ENCODE measurements at places on chromosomes 12 and 14. TPM values are rescaled to one million over a fixed set of nuclear protein-coding genes. Genes with fewer than 3 reads are reported as not detected.

DNA sequence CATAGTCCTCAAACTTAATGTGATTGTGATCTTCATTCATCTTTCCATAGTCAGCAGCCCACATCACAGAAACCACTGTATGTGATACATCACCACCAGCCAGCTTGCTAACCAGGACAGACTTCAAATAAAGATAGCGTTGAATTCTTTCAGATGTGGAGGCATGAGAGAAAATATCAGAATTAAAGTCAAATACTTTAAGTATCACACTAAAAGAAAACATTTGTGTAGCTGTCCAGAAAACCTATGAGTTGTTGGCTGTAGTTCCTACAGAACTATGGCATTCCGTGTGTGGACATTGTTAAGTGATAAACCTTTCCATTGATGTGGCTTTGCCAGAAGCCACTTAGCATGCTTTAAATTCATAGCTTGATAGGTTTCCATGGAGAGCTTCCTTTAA is 105.1 kb downstream of the LLPH start:
- no peak for DNase-seq

- DNase-seq: no peak
Measured at GRCh38 chr12:67394550-67394949, 125.4 kb downstream of the CAND1 start.

IL26 gene
- total RNA-seq: 3.3 TPM

- no peak for DNase-seq
Measured at GRCh38 chr12:7178481-7178880, 11.0 kb upstream of the PEX5 start.

- DNase-seq: peak; percentile 36
Measured at GRCh38 chr12:117968826-117969659, at the start of gene KSR2. TSS of gene KSR2 (minus strand) at chr12:117968990. CDS start at chr12:117968255, 735 bp downstream.

GRCh38 chr12:105445649-105446048 is 115.2 kb downstream of the C12orf75 start:
- DNase-seq: no peak

GRCh38 chr12:59678759-59679411 is 83.1 kb downstream of the SLC16A7 start:
- DNase-seq: no peak

DNA sequence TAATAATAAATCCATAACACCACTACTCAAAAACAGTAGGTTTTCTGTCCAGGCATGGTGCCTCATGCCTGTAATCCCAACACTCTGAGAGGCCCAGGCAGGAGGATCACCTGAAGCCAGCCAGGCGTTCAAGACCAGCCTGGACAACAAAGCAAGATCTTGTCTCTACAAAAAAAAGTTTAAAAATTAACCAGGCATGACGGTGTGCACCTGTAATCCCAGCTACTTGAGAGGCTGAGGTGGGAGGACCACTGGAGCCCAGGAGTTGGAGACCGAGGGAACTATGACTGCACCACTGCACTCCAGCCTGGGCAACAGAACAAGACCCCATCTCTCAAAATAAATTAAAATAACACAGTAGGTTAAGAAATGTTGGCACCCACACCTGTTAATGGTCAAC is 44.5 kb upstream of the AP4S1 start:
- DNase-seq: no peak

GRCh38 chr12:51970904-51971646 is 19.6 kb downstream of the ACVR1B start:
- DNase-seq: peak; percentile 68

FAIM2 gene
- total RNA-seq: 0.78 TPM

P3H3 gene
- 0.68 TPM for total RNA-seq

DNA sequence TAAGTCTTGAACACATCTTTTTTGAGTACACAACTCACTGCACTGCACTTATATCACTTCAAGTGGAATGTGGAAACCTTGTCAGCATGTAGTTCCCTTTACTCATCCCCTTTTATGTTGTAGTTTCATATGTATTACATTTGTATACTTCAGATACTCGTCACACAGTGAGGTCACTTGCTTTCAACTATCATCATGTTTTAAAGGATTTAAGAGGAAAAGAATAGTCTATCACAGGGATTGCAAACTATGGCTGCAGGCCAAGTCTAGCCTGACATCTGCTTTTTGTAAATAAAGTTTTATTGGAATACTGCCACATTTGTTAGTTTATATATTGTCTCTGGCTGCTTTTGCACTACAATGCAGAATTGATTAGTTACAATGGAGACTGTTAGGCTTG is 24.3 kb downstream of the CNOT2 start:
- no peak for DNase-seq

GYS2 gene
- total RNA-seq: not detected

DNA sequence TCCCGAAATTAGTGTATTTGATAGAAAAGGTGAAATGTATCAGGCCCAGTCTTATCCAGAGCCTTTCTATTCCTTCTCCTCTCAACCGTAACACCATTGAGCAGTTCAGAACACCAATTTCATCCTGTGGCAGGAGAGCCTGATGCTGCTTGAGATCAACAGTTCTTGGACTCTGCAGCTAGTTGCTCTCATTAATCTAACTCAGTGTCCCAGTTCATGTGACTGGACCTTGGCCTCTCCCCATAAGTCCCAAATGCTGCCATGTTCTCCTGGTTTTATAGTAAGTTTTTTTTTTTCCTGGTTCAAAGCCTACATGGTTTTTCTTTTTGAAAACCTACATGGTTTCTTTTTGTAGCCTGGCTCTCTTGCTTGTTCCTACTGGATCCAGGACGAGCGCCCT is 293.9 kb downstream of the ITPR2 start:
- no peak for DNase-seq

C1QL4 gene
- not detected for total RNA-seq

DNA sequence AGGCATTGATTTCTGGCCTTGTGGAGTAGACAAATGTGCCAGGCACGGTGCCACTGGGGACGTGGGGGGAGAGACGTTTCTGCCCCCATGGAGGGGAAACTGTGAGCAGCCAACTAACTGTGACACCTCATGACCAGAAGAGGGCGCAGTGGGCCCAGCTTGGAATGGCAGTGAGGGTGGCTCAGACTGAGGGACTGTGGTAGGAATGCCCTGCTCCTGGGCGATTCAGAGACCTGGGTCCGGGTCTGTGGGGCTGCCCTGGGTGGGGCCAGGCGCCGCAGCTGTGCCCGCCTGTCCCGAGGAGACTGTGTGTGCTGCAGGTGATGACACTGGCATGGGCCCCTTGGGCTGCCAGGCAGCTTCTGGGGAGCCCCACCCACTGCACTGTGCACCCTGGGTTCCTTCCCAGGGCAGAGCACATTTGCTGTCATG is 60.6 kb downstream of the SLC25A47 start:
- peak; percentile 74 for DNase-seq

- DNase-seq: no peak
Measured at GRCh38 chr14:38012056-38012455, 195.6 kb upstream of the SSTR1 start.

FBXO33 gene
- 24.8 TPM for total RNA-seq

GRCh38 chr12:103956509-103957027 is 9.1 kb upstream of the TDG start:
- no peak for DNase-seq

DNA sequence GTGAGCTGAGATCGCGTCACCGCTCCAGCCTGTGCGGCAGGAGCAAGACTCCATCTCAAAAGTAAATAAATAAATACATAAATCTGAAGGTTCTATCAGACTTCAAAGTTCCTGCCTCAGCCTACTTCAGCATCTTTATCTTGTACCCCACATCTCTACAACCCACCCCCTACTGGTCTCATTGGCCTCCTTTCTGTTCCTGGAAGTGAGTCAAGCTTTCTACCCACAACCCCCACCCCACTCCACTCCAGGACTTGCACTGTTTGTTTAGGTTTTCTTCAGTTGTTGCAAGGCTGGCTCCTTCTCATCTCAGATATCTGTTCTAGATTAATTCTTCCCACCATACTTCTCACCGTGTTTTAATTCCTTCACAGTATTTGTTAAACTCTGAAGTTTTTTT is 714 bp upstream of the PSMC6 start:
- peak; percentile 65 for DNase-seq

- no peak for DNase-seq
Measured at GRCh38 chr14:105479431-105480158, 5.0 kb downstream of the CRIP2 start.

DNA sequence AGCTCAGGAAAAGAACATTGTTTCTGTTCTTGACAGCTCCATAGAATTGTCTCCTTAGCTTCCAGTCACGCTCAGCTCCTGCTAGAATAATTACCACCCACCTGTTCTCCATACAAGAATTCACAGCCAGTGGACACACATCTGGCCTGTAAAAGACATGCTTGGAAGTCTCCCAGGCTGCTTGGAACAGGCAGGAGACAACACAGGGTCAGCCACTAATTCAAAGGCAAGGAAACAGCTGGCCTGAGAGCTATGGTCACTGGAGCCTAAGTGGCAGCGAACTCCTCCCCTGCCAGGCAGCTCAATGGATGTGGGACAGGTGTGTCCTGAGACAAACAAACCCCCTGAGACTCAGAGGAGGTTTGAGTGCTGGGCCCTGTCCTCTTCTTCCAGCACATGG is 22.9 kb upstream of the LTBP2 start:
- no peak for DNase-seq

PDE3A gene
- not detected for total RNA-seq

DNA sequence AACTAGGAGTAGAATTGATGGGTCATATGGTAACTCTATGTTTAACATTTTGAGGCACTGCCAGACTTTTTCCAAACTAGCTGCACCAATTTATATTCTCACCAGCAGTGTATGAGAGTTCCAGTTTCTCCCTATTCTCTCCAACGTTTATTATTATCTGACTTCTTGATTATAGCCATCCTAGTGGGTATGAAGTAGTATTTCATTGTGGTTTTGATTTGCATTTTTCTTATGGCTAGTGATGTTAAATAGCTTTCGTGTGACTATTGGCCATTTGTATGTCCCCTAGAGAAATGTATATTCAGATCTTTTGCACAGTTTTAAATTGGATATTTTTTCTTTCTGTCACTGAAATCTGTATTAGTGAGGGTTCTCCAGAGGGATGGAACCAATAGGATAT is 37.8 kb downstream of the HELB start:
- no peak for DNase-seq

GRCh38 chr12:112018571-112019237 is 5.5 kb downstream of the ERP29 start:
- no peak for DNase-seq

GPR132 gene
- total RNA-seq: 51.2 TPM

GRCh38 chr12:1630133-1630826 is 1.2 kb downstream of the WNT5B start:
- DNase-seq: peak; percentile 23

DNA sequence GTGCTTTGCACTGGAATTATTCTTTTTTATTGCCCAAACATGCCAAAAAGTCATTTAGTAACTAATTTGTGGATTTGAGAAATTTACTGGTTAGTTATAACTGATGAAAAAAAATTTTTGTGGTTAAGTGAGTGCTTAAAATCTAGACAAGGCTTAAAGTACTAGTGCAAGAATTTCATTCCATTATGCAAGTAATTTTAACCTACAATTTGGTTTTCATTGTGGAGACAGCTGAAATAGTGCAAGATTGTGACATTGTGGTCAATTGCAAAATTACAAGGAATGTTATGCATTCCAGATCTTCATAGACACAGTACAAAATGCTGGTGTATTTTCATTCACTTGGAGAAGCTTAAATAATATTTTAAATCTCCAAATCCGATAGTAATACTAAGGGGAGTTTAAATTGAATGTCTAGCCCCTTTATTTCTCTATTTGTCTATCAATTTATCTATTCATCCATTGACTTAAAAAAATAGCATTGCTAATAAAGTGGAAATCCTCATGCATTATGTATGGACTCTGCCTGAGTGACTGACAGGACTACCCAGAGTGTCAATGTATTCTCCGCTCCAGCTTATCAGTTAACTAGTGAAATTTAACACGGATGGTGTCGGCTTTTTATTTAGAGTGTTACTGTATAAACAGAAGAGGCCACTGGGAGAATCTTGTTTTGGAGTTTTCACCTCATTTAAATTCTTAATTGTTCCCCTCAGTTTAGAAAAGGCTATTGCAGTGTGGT is 125.9 kb downstream of the ALX1 start:
- no peak for DNase-seq

GALNT6 gene
- 17.8 TPM for total RNA-seq

AICDA gene
- total RNA-seq: not detected

DNA sequence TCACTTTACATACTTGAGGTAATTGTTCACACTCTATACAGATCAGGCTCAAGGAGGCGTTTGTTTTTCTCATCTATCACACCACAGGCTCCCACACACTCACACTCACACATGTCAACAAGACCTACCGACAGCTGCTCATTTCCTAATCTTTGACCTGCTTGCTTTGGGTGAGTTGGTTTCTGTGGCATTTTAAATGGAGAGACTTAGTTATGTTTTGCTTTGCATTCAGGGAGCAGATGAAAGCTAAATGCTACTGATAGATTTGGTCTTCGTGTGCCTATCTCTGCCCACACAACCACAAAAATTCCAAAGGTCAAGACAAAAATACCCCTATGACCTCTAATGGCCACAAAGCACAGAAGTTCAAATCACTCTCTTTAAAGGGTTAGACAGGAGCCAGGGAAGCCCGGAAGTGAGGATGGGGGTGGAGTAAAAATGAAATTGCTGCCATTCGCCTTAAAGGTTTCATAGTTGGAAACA is 203.5 kb upstream of the G2E3 start:
- no peak for DNase-seq

- no peak for DNase-seq
Measured at GRCh38 chr12:62714181-62714773, 220.7 kb downstream of the PPM1H start.

GRCh38 chr12:8849876-8850275 is 27.5 kb downstream of the A2ML1 start:
- no peak for DNase-seq

ADAM20 gene
- 0.13 TPM for total RNA-seq

RNFT2 gene
- 9.8 TPM for total RNA-seq

- no peak for DNase-seq
Measured at GRCh38 chr14:96247031-96247430, 9.0 kb upstream of the BDKRB1 start.

HHIPL1 gene
- total RNA-seq: 0.08 TPM

NFYB gene
- total RNA-seq: 22.3 TPM

GRCh38 chr12:127125607-127126259 is 1141.2 kb upstream of the TMEM132C start:
- DNase-seq: peak; percentile 47

CTDSP2 gene
- total RNA-seq: 137 TPM

ST8SIA1 gene
- 2.6 TPM for total RNA-seq

TOMM20L gene
- not detected for total RNA-seq

PRH2 gene
- total RNA-seq: not detected

DNA sequence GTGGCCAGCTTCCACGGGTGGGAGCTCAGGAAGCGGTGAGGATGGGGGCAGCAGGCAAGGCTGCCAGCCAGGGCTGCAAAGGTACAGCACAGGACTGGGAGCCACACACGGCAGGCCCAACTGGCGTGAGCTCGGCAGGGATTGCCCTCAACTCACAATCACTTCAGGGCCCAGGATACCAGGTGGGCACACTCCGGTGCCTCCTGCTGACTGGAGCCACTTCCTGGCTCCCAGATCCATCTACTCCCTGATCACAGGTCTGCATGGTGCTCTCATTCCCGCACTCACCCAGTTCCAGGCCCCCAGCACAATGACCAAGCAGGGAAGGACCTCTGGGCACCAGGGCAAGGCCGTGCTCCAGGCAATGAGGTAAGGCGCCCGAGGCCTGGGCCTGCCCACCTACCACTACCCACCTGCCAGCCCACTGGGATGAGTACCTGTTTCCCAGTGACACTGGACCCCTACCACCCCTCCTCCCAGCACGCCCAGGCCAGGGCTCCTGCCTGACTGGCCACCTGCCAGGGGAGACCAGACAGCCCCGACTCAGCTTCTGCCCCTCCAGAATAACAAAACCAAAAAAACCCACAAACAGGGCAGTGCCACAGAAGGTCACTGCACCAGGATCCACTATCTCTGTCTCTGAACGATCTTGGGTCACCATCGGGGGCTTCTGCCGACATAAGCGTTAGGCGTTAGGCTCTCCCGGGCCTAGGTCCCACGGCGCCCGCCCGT is 1.8 kb downstream of the JAG2 start:
- no peak for DNase-seq
